ENCODE measurements at places on chromosomes 16 and 17.

DNA sequence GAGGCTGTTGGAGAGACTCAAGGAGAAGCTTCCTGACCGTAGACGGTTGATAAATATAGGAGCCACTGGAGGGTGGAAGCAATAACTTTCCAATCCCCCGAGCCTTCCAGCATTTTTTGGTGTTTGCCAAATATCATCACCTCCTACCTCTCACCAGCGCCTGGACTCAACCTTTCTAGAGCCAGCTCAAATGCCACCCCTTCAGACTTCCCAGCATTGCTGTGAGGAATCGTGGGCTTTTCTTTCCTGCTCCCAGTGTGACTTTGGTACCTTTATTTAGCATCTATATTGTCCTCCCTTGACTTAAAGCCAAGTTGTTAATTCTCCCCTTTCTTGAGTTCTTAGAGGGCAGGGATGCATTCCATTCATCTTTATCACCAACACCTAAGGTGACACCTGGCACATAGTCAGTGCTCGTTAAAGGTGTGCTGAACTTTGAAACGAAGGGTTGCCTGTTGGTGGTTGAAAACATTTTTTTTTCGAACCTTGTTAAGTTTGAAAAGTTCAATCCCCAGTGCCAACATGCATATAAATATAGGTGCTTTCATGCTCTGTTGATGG, 35.3 kb upstream of the CCR7 start:
- no peak for DNase-seq

DNA sequence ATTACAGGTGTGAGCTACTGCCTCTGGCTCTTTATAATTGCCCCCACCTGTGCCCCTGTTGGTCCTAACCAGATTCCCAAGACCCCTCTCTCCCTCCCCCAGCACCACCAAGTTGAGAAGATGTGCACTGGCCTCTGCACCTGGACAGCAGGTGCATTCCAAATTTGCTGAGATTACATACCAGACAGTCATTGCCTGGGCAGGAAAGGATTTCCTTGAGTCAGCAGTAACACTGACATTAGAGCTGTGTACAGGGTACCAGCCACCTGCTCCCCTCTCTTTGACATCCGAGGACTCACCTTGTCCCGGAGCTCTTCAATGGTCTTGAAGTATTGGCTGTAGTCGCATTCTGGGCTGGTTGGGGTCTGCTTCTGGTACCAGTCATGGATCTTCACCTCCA, 659 bp downstream of the KRT15 start:
- no peak for DNase-seq

DNA sequence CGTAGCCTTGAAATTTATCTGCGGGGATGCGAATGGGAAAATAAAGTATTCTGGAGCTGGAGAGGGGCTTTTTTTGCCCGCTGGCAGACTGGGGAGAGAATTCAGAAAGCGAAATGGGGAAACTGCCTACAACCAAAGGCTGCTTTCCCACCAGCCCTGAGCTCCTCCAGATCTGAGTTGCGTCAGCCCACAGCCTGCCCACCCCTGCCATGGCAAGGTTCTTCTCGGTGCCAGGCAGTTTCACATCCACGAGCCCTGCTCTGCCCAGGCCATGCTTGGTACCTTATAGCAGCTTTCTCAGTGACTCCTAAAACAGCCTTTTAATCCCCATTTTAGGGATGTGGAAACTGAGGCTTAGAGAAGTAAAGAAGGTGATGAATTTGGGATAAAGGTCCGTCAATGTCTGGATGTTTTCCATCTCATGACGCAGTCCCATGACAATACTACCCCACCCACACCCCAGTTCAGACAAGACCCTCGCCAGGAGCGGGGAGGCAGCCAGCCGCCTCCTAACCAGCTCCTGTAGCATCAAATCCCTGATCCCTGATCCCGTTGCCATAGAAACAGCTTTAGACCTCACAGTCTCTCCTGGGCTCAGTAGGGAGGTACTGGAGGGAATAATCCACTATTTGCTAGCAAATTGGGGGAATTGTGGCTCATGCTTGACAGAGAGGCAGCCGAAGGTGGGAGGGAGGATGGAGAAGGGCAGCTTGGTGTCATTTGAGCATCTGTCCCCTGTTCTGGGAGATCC, 113.5 kb downstream of the MGAT5B start:
- no peak for DNase-seq

DNA sequence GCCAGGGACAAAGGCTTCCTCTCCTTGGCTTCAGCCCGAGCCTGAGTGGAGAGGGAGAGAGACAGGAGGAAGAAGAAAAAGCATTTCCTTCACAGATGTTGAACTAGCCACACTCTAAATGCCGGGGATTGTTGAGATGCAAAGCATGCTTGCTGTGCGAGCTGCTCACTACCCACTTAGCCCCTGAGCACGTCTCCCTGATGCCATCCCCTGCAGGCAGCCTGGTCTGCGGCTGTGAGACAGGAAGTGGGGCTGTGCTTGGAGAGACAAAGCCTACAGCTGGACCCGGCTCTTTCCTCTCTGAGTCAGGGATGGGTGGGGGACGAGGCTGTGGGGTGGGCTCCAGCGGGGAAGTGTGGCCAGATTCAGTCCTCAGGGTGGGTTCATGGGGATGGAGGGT, 13.7 kb downstream of the WNT9B start:
- DNase-seq, result no peak

DNA sequence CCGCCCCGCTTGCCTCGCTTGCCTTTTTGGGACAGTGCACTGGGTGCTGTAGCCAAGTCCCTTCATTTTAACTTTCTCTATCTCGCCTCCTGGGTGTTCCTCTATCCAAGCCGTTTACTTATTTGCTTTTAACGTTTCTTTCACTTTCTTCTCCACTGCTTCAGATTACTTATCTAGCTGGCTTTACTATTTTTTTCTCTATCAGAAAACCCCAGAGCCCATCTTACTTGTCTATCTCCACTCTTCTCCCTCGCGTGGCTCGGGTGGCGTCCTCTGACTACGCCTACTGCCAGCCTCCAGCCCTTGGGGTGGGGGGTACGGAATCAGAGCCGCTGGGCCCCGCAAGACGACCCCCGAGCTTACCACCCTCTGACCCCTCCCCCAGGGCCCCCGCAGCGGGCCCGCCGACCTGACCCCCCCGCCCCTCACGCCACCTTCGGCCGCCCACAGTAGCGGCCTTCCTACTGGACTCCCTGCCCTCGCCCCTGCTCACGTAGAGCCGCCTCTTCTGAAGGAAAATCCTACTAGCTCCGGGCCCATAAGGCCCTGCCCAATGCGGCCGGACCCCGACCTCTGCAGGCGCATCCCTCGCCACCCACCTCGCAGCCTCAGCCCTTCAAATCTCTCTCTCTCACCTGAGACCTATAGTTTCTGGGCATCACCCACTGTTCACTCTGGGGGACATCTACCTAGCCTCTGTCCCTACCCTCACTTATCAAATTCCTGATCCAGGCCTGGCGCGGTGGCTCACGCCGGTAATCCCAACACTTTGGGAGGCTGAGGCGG, 1.0 kb upstream of the SLC12A4 start:
- DNase-seq, result no peak

DNA sequence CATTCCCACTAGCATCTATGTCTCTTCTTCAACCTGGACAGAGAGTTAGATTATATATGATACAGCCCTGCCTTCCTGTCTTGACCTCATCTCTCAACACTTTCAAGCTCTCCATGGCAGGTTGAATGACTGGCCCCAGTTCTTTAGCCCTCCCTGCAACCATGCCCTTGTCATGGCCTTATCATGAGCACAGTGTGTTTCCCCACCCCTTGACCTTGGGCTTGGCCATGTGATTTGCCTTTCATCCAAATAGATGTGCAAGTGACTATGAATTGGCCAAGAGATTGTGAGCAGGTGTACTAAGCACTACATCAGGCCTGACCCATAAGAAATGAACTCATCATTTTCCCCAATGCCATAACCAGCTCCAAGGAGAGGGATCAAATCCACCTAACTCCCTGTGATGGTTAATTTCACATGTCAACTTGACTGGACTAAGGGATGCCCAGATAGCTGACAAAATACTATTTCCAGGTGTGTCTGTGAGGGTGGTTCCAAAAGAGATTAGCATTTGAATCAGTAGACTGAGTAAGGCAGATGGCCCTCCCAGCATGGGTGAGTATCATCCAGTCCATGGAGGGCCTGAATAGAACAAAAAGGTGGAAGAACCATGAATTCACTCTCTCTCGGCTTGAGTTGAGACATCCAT, 97.4 kb downstream of the SLC39A11 start:
- DNase-seq, result no peak

- no peak for DNase-seq
Observed at GRCh38 chr16:9096416-9096952, 5.0 kb downstream of the HAPSTR1 start.

DNA sequence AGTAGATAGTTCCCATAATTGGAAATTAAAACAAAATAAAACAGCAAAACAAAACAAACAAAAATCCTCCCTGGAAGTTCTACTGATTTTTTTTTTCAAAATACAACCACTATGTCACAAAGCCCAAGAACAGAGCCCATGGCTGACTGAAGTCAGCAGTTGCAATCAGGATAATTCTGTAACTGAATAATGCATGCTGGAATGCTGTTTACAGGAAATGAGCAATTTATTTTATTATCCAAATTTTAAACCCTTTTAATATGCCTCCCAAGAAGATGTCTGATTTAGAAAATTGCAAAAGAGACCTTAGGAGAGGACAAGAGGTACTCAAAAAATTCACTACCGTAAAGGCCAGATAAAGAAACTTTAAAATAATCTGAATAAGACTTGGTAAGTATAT, 578.2 kb downstream of the TOX3 start:
- no peak for DNase-seq

DNA sequence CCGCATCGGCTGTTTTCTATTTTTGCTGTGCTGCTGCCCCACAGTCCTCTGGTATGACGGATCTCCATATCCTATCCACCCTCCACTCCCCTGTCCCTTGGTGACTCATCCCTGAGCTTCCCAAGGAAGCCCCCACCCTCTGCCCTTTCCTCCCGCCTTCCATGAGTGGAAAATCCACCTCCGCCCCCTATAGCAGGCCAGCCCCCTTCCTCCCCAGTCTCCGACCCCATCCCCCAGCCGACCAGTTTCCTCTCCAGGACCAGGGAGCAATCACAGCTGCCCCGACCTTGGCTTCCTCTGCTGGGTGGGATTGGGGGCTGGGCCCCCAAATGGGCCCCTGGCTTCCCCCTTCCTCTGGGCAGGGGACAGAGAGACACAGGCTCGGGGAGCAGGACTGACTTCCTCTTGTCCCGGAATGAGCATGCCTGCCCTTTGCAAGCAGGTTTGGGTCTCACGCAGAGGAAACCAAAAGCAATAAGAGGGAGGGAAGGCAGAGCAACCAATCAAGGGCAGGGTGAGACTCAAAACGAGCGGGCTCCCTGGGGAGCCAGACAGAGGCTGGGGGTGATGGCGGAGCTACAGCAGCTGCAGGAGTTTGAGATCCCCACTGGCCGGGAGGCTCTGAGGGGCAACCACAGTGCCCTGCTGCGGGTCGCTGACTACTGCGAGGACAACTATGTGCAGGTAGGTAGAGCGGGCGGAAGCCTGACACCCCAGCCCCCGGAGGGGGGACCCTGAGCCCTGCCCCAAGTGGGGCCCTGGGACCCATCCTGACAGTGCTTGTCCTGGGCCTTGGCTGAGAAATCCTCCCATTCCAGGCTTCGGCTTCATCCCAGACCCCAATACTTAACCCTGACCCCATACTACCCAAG, at the start of the genes ABI3 and GNGT2:
ABI3 (plus strand) TSS at position 550 of the 872 bp plus-strand sequence; CDS start at position 568, 18 bp downstream.
GNGT2 (minus strand) TSS at position 417 of the 872 bp plus-strand sequence. CDS start 3,152 bp downstream, outside the sequence.
- DNase-seq, result no peak

GRCh38 chr17:11256877-11257276, 15.9 kb downstream of the SHISA6 start:
- no peak for DNase-seq

DNA sequence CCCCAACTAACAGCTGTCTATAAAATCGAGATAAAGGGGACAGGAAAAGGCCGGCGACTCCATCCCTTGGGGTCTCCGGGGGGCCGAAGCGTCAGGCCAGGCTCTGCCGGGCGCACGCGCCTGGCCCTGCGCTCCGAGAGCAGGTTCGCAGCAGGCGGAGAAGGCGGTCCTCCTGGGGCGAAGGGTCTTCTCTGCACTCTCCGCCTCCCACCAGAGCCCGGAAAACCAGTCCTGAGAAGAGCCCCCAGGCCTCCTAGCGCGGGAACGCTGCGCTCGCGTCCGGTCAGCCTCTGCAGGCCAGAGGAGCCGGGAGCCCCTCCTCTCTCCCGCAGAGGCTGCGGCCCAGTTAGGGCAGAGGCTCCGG, 5.1 kb downstream of the FOXF1 start:
- no peak for DNase-seq

DNA sequence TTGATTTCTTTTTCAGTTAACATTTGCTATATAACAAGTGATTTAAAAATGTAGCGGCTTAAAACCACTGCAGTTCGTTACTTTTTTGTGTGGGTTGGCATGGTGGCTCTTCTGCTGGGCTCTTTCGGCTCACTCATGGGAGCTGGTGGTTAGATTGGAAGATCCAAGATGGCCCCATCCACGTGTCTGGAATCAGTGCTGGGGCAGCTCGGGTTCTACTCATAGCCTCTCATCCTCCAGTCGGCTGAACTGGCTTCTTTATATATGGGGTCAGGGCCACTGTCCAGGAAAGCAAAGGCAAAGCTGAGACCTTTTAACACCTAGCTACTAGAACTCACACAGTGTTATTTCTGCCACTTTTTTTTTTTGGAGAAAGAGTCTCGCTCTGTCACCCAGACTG, 73.8 kb downstream of the SNX29 start:
- DNase-seq, result no peak

DNA sequence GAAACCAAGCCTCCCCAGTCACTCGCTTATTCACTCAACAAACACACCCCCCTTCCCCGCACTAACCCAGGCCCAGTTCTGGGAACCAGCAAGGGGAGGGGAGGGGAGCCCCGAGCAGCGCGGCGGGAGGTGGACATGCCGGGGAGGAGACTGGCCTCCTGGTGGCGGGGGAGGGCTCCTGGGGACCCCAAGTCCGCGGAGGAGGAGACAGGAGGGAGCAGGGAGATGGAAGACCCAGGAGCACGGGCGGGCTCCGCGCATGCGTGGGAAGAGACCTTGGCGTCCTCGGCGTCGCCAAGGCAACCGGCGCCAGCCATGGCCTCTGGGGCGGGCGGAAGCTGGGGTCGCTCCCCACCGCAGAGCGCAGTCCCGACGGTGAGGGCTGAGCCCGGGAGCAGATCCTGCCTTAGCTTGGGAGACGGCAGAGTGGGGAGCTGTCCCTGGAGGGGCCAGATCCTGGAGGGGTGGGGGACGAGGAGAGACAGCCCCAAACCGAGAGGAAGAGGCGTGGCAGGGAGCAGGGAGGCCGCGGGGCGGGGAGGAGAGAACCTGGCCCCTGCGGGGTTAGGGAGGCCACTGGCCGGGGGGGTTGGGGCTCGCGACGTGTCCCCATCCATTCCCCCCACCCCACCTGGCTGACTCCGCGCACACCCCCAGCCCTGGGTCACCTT, at the start of gene PRR29:
PRR29 (plus strand) TSS at position 302 of the 671 bp plus-strand sequence; CDS start at position 316, 14 bp downstream.
- DNase-seq, result no peak

- DNase-seq, result no peak
Observed at GRCh38 chr16:88906535-88907105, 40.2 kb upstream of the PABPN1L start.

GRCh38 chr16:57372372-57373116, at the start of gene CX3CL1:
CX3CL1 (plus strand) TSS chr16:57372490; CDS start chr16:57372569, 79 bp downstream.
- no peak for DNase-seq

DNA sequence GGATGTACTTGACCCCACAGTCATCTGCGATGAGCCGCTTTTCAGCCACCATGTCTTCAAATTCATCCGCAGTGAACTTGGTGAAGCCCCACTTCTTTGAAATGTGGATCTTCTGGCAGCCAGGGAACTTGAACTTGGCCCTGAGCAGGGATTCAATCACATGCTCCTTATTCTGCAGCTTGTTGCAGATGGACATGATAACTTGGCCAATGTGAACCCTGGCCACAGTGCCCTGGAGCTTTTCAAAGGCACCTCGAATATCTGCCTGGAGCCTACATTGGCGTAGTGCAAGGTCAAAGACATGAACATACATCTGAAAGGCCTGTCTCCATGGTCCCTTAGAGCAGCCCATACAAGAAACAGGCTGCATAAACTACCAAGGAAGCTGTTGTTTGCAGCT, 1.8 kb upstream of the TENT4B start:
- DNase-seq, result no peak

- DNase-seq, result no peak
Observed at GRCh38 chr17:55625521-55625920, 97.1 kb downstream of the TMEM100 start.
